Activated T-helper 1 cell treated with anti-CD3 and anti-CD28 coated beads, Interleukin-2, amount 50 U/mL, for 16 hours (primary cell): ENCODE measurements at places on chromosomes 11 and 22.

GRCh38 chr22:37999236-37999635, 14.9 kb upstream of the SOX10 start:
- DNase-seq = no peak

- no peak for DNase-seq
These were observed 13.6 kb downstream of the IL17RA start for GRCh38 chr22:17098379-17098819.

DNA sequence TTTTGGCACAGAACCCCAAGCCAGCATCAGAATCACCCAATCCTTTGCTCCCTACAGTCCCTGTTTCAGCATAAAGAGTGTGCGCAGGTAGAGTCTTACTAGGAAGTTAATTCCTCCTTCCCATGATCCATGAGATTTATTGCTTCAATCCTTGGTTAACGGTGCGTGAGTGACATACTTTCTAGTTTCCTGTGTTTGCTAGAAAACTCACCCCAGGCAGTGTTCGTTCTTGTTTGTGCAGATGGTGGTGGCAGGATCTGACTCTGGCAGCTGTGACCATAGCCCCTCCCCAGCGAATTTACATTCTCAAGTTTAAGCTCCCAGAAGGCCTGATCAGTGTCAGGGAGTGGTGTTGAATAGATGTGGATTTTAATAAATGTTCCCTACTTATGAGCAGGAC, 106.7 kb upstream of the CCT8L2 start:
- no peak for DNase-seq

DNA sequence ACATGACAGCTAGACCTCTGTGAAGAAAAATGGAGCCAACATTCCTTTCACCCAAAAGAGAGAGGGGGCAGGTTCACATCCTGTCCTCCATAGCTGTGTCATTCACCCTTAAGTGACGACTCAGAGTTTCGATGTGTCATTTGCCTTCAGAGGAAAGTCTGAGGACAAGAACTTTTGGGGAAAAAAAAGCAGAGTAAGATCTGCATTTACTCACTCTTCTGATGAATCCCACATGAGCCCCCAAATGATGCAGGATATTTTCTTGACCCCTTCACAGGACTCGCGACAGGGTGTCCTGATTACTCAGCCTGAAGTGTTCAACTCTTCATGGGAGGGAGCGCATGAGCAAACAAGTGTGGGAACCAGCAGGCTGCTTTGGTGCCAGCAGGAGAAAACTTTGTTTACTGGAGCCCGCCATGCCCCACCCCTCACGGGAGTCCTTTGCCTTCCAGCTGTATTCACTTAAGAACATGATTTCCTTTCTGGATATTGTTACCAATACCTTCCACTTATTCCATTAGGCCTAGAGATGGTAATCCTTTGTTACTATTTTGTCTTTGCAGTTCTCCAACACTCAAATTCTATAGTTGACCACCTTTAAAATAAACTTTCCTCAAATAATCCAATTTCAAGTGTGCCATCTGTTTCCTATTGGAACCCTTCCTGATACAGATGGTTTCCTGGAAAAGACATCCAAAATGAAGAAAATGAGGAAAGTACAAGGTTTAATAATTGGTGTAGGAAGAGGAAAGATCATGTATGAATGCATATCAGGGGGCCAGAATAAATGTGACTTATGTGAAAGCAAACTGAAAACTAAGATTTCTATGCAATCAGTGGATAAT, 729.8 kb downstream of the FAM181B start:
- DNase-seq = no peak

DNA sequence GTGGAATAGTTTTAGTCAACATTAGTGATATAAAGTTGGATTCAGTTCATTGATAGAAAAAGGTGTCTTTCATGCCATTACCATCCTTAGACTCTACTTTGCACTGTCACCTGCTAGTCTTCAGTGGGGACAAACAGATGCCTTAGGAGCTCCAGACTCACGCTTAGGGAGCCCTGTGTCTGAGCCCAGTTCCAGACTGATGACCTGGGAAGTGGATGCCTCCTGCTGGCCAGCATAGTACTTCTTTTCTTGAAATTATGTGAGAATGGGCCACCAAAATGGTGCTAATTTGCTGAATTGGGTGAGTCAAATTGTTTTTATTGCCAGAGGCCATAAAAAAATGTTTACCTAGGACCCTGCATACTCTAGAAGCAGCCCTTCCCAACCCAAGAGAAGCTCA, 53.9 kb downstream of the NOX4 start:
- no peak for DNase-seq

DNA sequence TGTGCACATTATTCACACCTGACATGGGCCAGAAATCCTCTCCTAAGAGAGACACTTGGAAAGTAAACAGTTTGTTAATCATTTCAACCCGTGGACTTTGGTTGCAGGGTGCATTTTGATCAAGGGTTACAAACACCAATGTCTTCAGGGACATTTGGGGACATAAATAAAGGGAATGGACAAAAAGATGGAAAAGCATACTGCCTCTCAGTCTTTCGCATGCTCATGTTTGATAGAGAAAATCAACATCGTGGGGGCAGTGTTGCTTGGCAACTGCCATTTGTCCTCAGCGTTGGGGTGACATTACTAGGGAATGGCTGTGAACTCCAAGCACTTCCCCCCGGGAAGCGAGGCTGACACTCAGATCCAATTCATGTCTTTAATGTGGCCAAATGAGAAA, 114.7 kb upstream of the OR4B1 start:
- no peak for DNase-seq

DNA sequence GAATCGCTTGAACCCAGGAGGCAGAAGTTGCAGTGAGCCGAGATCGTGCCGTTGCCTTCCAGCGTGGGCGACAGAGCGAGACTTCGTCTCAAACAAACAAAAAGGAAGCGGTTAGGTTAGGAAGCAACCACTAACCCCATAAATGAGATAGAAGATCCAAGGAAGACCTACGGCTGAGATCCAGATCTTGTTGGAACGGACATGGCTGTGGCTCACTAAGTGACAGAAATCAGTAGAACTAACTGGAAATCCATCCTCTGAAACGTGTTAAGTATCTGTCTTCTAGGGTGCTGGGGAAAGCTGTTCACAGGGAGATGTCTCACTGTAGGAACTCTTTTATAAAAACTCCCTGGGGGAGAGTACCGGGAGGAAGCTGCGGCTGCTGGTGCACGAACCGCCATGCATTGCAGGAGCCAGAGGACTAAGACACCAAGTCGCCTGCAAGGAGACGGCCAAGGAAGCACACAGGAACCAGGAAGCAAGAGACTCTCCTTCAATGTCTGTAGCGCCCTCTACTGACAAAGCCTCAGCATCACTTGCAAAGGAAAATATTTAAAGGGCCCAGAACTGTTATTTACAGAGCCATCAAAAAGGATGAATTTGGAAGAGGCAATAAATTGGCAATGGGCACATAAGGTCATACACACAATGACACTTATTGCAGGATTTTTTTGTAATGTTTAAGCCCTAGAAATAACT, 16.9 kb upstream of the SPTY2D1 start:
- no peak for DNase-seq

DNA sequence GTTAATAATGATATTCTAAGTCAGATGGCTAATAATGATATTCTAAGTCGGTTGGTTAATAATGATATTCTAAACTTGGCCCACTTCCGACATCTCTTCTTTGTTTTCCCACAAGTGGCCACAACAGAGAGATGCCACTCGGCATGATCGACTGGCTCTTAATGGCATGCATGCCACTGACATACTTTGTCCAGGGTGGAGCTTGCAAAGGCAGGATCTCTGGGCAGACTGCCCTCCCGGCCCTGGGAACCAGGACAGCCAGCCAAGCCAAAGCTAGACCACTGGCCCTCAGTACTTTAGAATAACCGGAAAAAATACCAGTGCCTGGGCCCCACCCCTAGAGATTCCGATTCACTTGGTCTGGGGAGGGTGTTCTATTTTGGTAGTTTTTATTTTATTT, 78.1 kb downstream of the KIAA1671 start:
- no peak for DNase-seq

DNA sequence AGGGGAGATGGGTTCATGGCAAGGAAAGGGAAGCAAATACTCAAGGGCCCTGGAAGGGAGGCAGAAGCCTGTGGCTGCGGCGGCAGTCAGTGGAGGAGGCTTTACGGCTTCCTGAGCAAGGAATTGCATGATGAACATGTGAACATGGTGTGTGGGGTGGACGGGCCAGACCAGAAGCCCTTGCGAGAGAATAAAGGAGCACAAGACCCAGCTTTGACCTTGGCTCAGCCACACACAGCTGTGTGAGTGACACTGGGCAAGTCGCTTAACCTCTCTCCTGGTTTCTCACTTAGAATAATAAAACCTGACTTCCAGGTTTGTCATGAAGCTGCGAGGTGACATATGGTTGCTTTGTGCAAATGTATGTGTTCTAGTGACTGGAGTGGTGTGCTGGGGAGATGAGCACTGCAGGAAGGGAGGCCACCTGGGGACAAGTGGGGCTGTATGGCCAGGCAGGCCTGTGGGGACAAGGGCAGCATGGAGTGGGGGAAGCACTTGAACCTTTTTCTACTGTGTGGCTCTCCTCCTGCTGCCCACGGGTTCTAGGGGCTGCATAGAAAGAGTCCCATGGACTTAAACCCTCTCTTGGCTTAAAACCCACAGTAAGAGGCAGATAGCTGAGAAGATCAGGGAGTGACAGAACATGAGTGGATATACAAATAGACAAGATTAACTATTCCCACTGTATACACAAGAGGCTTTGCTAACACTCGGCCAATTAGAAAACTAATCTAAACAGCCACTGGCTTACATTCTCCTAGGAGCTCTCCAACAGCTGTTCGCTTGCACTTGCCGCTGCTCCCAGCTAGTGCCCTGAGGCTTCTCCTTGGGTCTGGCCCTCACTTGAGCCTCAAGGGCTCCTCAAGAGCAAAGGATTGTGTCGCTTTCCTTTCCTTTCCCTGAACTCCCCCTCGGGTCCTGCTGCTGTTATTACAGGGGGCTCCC, 67.3 kb upstream of the CDON start:
- DNase-seq = no peak

GRCh38 chr11:73400293-73400692, 24.1 kb downstream of the RELT start:
- DNase-seq = no peak

DNA sequence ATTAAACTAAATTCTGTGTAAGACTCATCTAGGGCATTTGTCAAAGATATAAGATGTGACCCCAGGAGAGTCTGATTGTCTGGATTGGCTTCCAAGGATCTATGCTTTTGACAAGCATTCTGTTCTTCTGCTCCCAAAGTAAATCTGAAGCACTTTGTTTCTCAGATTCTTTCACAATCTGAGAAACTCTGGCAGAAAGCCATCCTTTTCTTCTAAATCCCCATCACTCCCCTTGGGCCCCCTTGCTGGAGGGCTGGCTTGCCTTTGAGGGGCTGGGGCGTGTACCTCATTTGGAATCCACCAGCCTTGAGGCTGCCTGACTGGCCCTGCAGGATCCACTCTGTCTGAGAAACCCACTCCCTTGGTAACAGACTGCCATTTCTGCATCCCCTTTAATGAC, 173.5 kb upstream of the CTSC start:
- no peak for DNase-seq
